NCI-H526 (cell line): ENCODE measurements at places on chromosomes 7 and 10.

DNA sequence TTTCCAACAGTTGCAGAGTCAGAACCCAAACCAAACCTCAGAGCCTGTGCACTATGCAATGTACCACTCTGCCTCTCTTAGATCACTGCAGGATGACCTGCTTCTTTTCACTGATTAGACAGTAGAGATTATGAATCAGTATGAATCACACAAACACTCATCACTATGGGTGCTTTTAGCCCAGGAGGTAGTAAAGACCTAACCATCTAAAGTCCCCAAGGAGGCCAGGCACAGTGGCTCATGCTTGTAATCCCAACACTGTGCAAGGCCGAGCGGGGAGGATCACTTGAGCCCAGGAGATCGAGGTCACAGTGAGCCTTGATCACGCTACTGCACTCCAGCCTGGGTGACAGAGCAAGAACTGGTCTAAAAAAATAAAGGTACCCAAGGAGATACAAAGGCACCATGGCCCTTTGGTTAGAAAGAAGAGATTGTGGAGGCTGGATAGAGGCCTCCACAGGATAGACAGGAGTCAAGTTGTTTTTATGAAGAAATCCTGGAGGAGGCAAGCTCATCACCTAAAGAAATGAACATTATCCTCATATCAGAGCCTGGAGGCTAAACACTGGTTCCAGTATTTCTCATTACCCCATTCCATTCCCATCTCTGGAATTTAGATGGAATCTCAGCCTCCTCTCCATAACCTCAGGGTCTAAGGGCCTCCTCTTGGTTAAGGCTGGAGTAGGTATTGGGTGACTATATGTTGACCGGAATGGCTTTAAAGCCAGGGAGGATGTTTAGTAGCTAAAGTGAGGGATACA lies 12.9 kb downstream of the SEC31B start:
- DNase-seq: no peak

DNA sequence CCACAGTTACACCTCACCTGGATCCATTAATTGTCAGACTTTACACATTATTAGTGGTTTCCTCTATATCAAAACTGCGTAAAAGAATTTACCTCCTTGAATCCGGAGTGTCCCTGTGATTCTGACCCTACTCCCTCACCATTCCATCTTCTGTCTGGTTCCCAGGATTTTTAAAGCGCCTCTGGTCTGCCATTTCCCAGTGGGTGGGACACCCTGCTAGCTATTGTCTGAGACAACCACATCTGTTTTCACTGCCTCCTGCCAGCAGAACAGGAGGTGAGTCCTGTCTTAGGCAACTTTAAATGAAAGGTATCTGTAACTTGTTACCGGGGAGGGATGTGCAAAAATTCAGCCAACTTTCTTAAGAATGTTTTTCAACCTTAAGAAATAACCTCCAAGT lies 2.3 kb downstream of the MACROH2A2 start:
- no peak for DNase-seq

GRCh38 chr7:129095258-129095657 lies 40.3 kb upstream of the TNPO3 start:
- DNase-seq: no peak

- no peak for DNase-seq
Measured at GRCh38 chr7:105975770-105976417, 12.8 kb downstream of the CDHR3 start.

GRCh38 chr7:5423306-5423975 lies at the start of gene TNRC18:
Gene TNRC18, minus strand, starts transcription at chr7:5423834. Its CDS starts 2,588 bp downstream, at chr7:5421246.
- no peak for DNase-seq

GRCh38 chr10:60964257-60965235 lies 20.6 kb upstream of the RHOBTB1 start:
- peak; percentile 69 for DNase-seq

DNA sequence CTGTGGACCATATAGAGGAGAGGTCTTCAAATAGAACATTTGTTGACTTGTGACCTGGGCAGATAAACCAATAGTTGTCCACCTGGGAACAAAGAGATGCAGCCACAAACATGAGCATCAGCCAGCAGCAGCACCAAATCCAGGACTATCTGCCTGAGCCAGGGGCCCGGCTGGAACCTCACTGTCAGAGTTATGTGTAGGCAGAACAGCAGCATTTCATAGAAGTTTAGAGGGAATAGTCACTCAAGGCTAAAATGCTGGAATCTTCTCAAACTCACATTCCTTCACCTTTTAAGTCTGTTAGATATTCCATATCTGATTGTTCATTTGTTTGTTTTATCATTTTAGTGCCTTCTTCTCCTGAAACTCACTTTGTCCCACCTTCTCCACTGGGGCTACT lies 72.2 kb upstream of the IL6 start:
- no peak for DNase-seq

GRCh38 chr10:86100581-86101061 lies 266.0 kb downstream of the GRID1 start:
- no peak for DNase-seq

- DNase-seq: no peak
Measured at GRCh38 chr10:34985146-34985545, 105.0 kb downstream of the CUL2 start.

- no peak for DNase-seq
Measured at GRCh38 chr7:80724249-80724871, 85.9 kb downstream of the CD36 start.

DNA sequence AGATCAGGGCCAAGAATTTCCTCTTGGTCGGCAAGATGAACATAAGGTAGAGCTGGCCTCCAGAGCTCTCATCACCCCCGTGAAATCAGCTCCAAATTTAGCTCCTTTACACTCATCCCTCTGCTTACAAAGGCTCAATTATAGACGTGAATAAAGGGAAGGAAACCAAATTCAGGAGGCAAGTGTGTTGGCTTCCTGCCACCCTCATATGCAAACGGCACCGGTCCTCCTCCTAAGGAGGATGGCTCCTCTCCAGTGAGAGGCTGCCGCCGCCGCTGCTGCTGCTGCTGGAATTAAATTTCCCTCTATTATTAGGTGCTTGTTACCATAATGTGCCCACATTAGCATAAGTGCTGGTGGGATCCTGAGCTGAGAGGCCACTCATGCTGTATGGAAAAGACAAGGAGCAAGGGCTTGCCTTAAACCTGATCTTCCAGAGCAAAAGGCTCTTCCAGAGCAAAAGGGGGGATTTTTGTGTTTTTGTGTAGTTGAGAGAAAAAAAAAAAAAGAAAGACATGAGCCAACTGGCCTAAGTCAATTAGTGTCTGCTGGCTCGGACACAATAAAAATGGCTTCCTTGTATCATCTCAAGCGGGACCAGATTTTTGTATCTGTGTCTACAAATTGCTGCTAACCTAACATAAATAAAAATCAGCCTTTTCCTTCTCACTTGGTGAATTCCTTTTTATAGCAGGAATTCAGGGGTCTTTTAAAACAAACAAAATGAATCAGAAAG lies 68.4 kb downstream of the CDHR3 start:
- peak; percentile 40 for DNase-seq

DNA sequence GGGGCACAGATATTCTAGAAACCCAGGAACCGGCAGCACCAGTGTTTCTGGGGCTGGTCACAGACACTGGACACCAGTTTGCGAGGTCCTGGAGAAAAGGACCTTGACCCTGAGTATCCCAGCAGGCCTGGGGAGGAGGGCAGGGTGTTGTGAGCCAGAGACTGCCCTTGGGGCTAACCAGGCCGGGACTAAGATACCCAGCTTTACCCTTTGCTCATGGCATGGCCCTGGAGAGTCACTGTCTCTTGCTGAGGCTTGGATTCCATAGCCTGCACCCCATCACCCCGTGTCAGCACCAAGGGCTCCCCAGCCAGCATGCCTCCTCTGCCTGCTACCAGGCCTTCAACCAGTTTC lies 124.4 kb downstream of the COL26A1 start:
- DNase-seq: no peak

DNA sequence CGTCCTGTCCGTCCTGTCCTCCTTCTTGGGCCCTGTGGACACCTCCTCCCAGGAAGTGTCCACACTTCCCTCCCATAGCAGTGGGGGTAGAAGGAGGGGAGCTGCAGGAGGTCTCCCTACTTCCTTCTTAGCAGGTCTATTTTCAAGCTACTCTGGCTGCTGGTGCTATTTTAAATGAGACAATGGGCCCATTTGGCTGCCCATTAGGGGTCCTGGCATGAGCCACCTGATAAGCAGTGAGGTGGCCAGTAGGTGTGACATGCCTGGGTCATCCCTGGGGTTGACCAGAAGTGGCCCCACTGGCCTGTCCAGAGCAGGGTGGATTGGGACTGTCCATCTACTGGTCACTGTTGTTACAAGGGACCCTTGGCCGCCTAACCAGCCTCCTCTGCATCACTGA lies 75.2 kb downstream of the COL13A1 start:
- DNase-seq: no peak

- DNase-seq: no peak
Measured at GRCh38 chr7:50664461-50664922, 99.3 kb upstream of the DDC start.

DNA sequence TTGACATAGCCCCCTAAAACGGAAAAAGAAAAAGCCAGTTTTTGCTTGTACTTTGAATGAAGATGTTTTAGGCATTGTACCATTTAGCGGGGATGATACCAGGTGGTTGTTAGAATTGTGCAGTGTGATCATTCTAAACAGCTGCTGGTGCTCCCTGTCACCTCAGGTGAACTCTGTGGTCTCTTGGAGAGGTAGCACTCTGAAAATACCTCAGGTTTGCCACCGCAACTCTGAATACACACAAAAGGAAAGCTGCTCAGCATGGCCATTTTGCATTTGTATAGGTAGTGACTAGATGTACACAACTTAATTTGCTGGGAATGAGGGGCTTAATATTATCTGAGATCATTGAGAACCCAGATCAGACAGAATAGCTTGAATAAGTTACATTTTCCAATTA lies 52.6 kb downstream of the PLEKHA8 start:
- peak; percentile 73 for DNase-seq

DNA sequence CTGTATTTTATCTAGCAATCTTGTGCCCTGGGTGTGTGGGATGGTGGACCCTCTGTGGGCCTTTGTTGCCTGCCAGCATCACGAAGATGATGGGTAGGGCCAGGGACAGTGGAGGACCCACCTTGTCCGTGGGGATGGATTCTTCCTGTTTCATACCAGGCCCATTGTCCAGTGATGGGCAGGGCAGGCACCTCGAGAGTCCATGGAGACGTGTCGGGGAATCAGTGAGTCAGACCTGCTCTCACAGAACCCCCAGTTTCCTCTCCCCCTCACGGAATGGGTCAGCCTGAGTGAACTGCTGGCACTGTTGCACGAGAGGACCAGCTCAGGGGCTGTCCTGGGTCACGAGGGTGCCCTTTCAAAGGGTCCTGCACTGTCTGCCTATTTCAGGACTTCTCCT lies 401.2 kb downstream of the RPS24 start:
- no peak for DNase-seq

DNA sequence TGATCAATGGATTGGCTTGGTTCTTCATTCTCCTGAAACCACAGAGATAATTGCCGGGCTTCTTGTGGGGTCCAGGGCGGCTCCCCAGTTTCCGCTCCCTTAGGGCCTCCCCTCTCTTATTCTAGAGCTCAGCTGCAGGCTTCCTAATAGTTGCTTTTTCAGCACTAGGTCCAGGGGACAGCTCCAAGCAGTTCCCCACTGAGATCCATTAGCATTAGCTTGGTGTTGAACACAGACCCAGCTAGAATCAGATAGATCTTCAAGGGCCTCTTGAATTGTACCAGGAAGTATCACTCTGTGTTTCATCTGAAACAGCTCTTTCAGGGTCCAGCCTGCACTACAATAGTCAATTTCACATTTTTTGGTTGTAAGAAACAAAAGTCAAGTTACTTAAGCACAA lies 238.7 kb downstream of the SEC23IP start:
- no peak for DNase-seq

DNA sequence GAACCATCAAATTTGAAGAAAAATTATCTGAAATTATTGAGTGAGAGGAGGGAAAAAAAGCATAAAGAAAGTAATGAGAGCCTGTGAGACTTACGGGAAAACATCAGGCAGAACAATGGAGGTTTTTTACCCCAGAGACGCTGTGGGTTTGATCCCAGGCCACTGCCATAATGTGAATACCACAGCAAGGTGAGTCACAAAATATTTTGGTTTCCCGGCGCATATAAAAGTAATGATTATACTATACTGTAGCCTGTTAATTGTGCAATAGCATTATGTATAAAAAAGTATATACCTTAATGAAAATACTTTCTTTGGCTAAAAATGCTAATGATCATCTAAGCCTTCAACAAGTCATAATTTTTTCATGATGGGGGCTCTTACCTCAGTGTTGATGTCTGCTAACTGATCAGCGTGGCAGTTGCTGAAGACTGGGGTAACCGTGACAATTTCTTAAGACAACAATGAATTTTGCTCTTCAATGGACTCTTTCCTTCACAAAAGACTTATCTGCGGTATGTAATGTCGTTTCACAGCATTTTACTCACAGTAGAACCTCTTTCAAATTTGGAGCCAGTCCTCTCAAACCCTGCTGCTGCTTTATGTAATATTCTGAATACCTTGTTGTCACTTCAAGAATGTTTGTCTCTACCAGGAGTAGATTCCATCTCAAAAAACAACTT lies 97.0 kb upstream of the FAM20C start:
- DNase-seq: no peak

- DNase-seq: no peak
Measured at GRCh38 chr10:24887855-24888231, 64.6 kb downstream of the PRTFDC1 start.

GRCh38 chr10:92430103-92430502 lies 139.1 kb downstream of the MARCHF5 start:
- DNase-seq: no peak

- DNase-seq: no peak
Measured at GRCh38 chr7:70389531-70390151, 742.3 kb upstream of the GALNT17 start.

DNA sequence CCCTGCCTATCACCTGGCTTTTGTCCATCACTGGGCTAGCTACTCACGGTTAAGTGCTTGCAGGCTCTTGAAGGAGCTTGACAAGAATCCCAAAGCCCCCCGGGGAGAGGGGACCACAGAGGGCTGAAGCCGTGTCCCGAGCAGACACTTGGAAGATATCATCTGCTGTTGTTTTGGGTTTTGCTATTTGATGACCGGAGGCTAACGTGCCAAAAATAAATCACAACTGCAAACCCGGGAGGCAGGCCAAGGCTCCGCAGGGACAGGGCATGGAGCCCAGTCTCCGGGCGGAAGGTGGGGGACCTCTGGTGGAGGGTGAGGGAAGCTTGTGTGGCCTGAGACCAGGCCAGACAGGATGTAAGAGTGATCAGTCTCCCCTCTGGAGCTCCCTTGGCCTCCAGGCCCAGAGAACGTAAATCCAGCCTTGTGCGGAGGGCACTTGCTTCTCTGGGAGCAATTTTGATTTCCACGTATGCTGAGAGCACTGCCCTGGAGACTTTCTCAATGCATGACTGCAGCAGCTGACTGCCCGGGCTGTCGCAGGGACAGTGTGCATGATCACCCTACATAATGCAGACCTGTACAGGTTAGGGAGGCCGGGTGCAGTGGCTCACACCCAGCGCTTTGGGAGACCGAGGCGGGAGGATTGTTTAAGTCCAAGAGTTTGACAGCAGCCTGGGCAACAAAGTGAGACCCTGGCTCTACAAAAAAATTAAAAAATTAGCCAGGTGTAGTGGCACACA lies at the start of gene PHKG1:
PHKG1 (minus strand) TSS at position 164 of the 743 bp plus-strand sequence. CDS start 4,011 bp downstream, outside the sequence.
- DNase-seq: no peak

GRCh38 chr7:87538052-87538451 lies 62.6 kb upstream of the ABCB4 start:
- DNase-seq: no peak
